ENCODE measurements at places on chromosomes 2 and 18.

- DNase-seq: no peak
Observed at GRCh38 chr18:10051877-10052631, 138.2 kb downstream of the VAPA start.

GRCh38 chr2:191740016-191740419 is 62.1 kb downstream of the NABP1 start:
- DNase-seq: no peak

DNA sequence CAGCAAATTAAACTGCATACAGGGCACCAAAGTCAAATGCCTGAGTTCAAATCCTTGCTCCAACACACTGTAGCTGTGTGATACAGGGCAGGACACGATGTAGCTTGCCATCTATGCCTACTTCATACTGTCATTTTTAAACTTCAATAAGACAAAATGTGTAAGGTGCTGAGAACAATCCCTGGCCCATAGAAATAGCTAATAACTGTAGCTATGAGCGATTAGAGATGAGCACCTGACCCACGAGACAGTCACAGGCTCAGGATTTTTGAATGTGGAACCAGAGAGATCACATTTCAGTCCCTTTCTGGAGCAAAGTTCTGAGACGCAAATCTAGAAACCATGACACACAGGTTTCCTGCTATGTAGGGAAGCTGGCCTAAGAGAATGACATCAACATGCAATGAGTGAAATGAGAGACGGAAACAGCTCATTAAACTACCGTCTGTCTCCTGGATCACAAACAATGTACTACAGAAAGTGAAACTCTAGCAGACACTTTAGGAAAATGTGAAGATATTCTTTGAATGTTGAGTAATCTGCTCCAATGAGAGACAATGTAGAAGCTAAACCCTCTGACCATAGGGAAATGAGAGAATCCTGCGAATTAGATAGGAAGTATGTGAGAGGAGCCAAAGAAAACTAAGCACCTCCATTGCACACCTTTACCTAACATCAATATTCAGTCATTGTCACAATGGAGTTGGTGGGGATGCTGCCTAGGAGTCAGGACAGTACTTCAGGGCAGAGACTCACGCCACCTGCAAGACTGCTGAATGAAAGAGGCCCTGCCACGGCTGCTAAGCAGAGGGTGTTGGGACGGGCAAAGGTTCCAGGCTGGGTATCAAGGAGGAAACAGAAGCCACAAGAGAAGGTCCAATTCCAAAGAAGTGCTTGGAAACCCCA is 25.5 kb downstream of the B4GALT6 start:
- no peak for DNase-seq

- DNase-seq: no peak
Observed at GRCh38 chr2:196076778-196077568, 8.3 kb upstream of the DNAH7 start.

- no peak for DNase-seq
Observed at GRCh38 chr18:58625839-58626238, 3.1 kb downstream of the ALPK2 start.

- no peak for DNase-seq
Observed at GRCh38 chr2:156323754-156324153, 8.8 kb downstream of the NR4A2 start.

GRCh38 chr2:31693882-31694281 is 113.1 kb upstream of the SRD5A2 start:
- DNase-seq: no peak

DNA sequence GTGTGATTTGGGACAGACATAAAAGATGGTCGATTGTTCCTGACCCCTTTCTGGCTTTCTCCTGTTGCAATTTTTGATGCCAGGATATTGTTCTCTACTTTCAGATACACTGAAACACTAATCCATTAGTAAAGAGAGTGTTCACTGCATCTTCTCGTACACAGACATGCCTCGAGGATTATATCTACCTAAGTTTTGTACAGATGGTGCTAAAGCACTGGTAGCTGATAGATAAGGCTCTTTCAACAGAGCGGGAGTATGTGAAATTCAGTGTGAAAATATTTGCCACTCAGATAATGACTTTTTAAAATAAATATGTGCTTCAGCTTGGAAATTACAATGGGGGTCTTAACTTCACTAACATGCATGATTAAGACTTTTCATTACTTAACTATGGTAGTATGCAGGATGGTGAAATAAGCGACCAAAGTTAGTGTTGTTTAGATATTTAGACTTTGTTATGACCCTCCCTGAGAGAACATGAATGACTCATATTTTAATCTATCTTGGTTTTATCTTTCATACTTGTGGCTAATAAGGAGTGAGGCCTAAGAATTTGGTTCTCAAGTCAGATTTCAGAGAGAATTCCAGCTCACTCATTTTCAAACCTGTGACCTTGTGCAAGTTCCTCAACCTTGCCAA is 474.9 kb downstream of the NRXN1 start:
- DNase-seq: no peak

DNA sequence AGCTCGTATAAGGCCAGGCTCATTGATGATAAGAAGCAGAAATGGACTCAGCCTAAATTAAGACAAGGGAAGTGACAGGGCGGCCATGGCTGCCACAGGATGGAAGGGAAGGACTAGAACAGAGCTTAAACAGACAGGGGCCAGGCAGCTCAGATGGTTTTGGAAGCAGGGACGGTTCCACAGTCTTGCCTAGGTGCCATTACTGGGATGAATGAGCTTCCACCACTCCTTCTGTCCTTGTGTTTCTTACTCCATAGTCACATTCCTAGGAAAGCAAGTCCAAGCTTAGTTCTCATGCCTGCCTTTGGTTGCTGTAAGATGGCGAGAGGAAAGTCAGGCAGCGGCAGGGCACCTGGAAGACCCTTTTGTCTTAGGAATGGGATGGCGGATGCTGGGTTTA is 11.9 kb downstream of the GNLY start:
- no peak for DNase-seq

DNA sequence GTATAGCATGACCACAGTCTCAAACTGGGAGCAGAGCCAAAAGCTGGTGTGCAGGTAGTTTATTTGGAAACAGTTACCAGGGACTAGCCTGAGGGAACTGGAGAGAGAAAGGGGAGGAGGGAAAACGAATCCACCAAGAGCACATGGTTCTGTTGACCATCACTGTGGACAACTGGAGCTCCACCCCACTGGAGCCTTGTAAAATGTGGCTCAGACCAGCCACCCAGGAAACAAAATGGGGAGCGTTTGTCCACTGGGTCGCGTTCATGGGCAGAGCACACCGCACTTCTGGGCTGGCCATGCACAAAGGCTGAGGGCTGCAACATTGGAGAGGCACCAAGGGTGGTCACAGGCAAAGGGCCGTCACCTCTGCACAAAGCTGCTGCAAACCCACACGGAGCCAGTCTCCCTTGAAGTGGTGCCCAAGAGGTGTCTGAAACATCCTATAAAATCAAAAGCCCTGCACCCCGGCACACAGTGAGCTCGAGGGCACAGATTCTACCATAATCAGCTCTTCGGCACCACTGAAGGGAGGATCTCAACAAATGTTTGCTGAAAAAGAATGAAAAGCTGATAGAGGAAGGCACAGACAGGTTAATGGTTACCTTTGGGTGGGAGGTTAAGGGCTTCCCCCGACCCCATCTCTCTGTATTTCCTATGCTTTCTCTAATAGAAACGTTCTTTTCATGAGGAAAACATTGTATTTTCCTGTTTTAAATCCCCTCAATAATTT is 192.9 kb downstream of the INHBB start:
- no peak for DNase-seq

- no peak for DNase-seq
Observed at GRCh38 chr2:149224543-149224942, 105.8 kb upstream of the LYPD6 start.

- no peak for DNase-seq
Observed at GRCh38 chr2:140526575-140526974, 1604.2 kb downstream of the LRP1B start.
